ENCODE measurements at places on chromosomes 7 and 10. TPM values are rescaled to one million over a fixed set of nuclear protein-coding genes. Genes with fewer than 3 reads are reported as not detected.

Gene HACD1
- total RNA-seq, result 71.0 TPM

Gene NXPH1
- not detected for total RNA-seq

Gene SLC35G1
- 4.0 TPM for total RNA-seq

- DNase-seq, result no peak
- peak overlapping the region; percentile 52 for H3K27ac ChIP-seq
Measured at GRCh38 chr10:80104066-80104926, 25.8 kb downstream of the TMEM254 start.

DNA sequence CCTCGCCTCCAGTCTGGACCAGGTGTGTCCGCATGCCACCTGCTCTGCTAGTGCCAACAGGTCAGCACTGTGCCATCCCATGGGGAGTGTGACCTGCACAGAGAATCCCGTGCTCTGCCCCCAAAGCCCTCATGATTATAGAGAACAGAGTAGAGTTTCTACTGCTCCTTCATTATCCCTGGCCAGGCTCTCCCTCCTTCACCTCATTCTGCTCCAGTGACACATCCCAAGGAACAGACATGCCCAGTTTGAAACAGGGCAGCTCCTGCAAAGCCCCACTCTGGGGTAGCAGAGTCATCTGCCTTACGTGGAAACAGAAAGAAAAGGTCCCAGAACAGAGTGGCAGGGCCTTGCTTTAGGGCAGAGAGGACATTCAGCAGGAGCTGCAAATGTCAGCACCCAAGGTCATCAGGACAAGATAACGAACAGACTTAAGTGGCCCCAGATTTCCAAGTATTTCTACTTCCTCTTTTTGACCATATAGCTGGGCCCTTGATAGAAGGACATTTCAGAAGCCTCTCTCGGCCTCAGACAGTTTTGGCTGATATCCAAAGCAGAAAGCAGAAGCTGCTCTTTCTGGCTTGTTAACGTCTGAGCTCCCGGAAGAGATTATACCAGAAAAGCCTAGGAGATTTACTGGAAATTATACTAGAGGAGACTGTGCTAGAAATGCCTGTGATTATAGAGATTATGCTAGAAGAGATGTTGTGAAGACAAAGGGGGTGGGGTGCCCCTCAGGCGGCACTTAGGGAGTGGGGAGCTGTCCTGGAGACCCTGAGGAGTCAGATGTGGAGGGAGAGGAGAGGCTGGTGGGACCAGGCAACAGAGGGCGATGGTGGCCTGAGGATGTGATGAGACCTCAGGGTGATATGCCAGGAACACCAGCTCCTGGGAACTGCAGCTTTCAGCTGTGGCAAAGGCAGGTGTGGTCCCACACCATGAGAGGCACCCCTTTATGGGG, 12.6 kb downstream of the TMEM176B start:
- H3K36me3 ChIP-seq, result no peaks in the 10 kb centered on the region
- peaks cover 25% of the 10 kb centered on the region for H3K4me1 ChIP-seq
- H3K4me3 ChIP-seq, result no peak overlapping the region
- no peak for DNase-seq
- no peaks in the 10 kb centered on the region for H3K27me3 ChIP-seq
- H3K27ac ChIP-seq, result peak overlapping the region; percentile 45

DNA sequence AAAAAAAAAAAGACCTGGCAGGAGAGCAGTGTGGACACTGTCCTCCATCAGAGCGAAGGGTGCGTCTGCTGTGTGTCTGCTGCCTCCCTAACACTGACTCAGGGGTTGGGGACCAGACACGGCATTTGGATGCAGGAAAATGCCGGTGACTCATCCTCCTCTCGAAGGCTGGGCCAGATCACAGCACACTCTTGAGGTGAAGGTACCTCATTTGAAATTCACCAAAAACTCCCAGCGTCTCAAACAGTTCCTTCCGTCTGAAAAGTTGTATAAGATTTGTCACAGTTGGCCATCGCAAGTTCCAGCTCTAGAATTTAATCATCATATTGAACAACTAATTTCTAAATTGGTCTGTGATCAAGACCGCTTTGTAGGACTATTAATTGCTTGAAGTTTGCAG, 118.1 kb upstream of the LYZL2 start:
- H3K4me3 ChIP-seq, result no peak overlapping the region
- no peaks in the 10 kb centered on the region for H3K36me3 ChIP-seq
- DNase-seq, result no peak
- H3K4me1 ChIP-seq, result peaks cover 8% of the 10 kb centered on the region

DNA sequence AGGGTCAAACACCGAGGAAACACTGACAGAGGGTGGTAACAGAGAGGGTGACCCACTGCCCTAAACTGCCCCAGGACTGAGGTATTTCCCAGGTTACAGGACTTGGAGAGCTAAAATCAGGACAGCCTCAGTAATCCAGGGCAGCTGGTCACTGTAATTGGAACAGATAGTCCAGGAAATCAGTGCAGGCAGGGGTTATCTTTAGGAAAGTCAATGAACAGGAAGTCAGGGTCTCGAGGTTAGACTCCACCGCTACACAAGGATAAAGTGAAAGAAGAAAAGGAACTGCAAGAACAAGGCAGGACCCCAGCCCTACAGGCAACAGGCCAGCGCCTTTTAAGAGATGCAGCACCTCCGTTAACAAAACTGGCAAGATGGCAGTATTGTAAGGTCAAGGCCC, 61.1 kb downstream of the CAV1 start:
- no peak for DNase-seq
- peaks cover 32% of the 10 kb centered on the region for H3K4me1 ChIP-seq
- no peaks in the 10 kb centered on the region for H3K27me3 ChIP-seq
- no peaks in the 10 kb centered on the region for H3K36me3 ChIP-seq
- H3K4me3 ChIP-seq, result no peak overlapping the region

DNA sequence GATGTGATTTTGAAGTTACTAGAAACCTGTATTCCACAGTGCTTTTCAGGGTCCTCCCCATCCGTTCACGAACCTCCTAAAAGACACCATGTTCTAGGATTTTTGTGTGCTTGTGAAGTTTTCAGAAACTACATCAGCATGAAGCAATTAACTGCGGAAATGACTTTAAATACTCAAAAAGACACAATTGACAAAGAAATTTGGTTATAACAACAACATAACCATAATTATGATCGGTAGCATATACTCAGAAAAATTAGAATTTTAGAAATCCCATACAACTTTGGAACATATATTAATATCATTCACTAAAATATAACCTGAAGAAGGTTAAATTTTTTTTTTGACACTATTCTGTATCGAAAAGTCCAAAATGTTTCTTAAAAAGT, 43.8 kb upstream of the FAM20C start:
- H3K4me3 ChIP-seq, result peak overlapping the region; percentile 64
- no peaks in the 10 kb centered on the region for H3K36me3 ChIP-seq
- peak overlapping the region; percentile 95 for H3K27ac ChIP-seq
- H3K4me1 ChIP-seq, result peaks cover 11% of the 10 kb centered on the region

GRCh38 chr10:97066877-97067555, 118.7 kb downstream of the SLIT1 start:
- H3K36me3 ChIP-seq, result no peaks in the 10 kb centered on the region
- no peak for DNase-seq
- no peaks in the 10 kb centered on the region for H3K27me3 ChIP-seq

GRCh38 chr10:92990615-92991014, 70.0 kb upstream of the CYP26C1 start:
- H3K4me1 ChIP-seq, result peaks cover 14% of the 10 kb centered on the region
- H3K36me3 ChIP-seq, result no peaks in the 10 kb centered on the region

Gene CFAP46
- total RNA-seq, result 1.3 TPM

DNA sequence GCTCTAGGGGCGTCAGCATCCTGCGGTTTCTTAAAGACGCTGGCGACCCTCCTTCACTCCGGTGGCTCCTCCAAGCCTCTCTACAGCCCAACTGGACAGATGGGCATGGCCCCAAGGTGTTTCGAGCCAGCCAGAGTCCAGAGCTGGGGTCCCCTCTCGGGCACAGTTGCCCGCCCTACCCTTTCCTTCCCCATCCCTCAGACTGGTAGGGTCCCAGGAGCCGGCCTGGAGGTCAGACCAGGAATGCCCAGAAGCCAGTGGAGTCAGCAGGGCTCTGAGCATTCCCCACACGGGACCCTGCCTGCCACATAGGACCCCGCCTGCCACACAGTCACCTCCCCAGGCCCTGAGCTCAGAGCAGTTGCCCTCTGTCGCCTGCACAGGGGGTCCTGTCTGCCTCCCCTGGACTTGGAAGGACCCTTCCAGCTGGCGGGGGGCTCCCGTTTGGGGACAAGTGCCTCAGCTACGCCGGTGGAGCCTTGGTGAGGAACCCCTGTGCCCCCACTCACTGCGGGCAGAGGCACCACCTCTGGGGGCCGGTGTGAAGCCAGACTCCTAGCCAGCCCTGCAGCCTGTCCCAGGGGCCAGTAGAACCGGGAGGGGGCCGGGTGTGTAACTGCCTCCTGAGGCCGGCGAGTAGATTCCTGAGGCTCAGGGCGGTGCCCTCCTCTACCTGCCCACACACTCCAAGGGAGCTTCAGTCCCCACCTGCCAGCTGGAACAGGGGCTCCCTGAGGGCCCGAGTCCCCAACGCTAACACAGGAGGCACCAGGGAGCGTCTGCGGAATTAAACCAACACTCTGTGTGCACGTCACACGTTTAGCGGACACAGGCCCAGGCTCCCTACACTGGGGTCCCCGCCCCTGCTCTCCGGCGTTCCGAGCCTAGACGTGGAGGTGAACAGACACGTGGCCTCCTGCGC, 19.4 kb upstream of the PDGFA start:
- DNase-seq, result no peak
- H3K4me3 ChIP-seq, result no peak overlapping the region
- no peaks in the 10 kb centered on the region for H3K36me3 ChIP-seq
- H3K4me1 ChIP-seq, result peaks cover 17% of the 10 kb centered on the region

DNA sequence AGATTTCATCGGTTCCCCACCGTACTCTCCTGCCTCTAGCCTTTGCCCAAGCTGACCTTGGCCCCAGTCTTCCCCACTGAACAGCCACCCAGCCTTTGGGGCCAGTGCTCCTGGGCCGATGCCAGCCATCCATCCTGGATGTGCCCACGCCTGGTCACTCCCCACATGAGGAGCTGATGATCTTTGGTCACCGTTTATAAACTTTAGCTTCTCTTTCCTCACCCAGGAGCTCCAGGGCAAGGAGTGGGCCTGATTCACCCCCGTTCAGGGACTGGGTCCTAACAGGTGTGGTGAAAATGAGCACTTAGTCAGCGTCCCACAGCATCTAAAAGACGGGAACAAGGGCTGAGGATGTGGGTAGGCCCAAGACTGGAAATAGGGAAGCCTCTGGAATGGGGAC, 22.9 kb downstream of the GTF2IRD1 start:
- H3K27ac ChIP-seq, result peak overlapping the region; percentile 96
- H3K36me3 ChIP-seq, result no peaks in the 10 kb centered on the region
- DNase-seq, result no peak
- peaks cover 77% of the 10 kb centered on the region for H3K4me1 ChIP-seq
- no peak overlapping the region for H3K4me3 ChIP-seq

GRCh38 chr10:95280637-95281036, 10.2 kb downstream of the PDLIM1 start:
- H3K4me1 ChIP-seq, result peaks cover 52% of the 10 kb centered on the region
- H3K36me3 ChIP-seq, result no peaks in the 10 kb centered on the region
- H3K27me3 ChIP-seq, result no peaks in the 10 kb centered on the region
- H3K27ac ChIP-seq, result peak overlapping the region; percentile 67
- H3K4me3 ChIP-seq, result no peak overlapping the region

Gene ADK
- total RNA-seq, result 20.2 TPM

DNA sequence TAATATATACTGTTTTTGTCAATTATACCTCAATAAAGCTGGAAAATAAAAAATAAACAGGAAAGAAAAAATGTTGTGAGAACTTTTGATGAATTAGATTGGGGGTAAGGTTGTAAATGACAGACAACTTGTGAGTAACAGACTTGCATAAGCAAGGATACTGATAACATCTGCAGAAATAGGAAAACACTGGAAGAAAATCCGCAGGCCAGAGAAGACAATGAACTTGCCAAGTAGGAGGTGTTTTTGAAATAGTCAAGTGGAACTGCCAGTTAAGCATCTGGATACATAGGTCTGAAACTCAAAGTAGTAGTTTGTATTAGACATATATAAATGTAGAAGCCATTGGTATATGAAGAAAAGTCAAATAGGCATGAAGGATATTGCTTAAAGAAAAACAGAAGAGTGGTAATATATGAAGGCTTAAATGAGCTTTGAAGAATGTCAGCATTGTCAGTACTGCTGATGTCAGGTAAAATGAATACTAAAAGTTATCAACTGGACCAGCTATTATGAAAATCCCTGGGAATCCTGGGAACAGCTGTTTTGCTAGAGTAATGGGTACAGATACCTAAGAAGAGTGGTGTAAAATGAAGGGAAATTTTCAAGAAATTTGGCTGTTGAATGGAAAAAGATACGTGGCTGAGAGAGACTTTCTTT, 58.7 kb downstream of the DNAJC1 start:
- DNase-seq, result no peak
- peaks cover 9% of the 10 kb centered on the region for H3K4me1 ChIP-seq
- H3K36me3 ChIP-seq, result no peaks in the 10 kb centered on the region
- H3K4me3 ChIP-seq, result no peak overlapping the region

- H3K27me3 ChIP-seq, result no peaks in the 10 kb centered on the region
- H3K36me3 ChIP-seq, result no peaks in the 10 kb centered on the region
- H3K27ac ChIP-seq, result no peak overlapping the region
- DNase-seq, result no peak
- H3K4me1 ChIP-seq, result no peaks in the 10 kb centered on the region
Measured at GRCh38 chr10:129837909-129838582, 126.0 kb downstream of the EBF3 start.

GRCh38 chr7:40747856-40748255, 613.1 kb downstream of the SUGCT start:
- H3K4me1 ChIP-seq, result no peaks in the 10 kb centered on the region
- H3K27ac ChIP-seq, result no peak overlapping the region
- H3K27me3 ChIP-seq, result no peaks in the 10 kb centered on the region

- H3K27ac ChIP-seq, result no peak overlapping the region
- H3K36me3 ChIP-seq, result no peaks in the 10 kb centered on the region
- peaks cover 2% of the 10 kb centered on the region for H3K4me1 ChIP-seq
- H3K27me3 ChIP-seq, result no peaks in the 10 kb centered on the region
- no peak for DNase-seq
- H3K4me3 ChIP-seq, result no peak overlapping the region
Measured at GRCh38 chr7:12674861-12675260, 12.6 kb upstream of the ARL4A start.

GRCh38 chr10:107118866-107119265, 45.6 kb downstream of the SORCS1 start:
- H3K27ac ChIP-seq, result no peak overlapping the region
- DNase-seq, result no peak
- H3K27me3 ChIP-seq, result no peaks in the 10 kb centered on the region
- H3K36me3 ChIP-seq, result no peaks in the 10 kb centered on the region
- H3K4me3 ChIP-seq, result no peak overlapping the region

DNA sequence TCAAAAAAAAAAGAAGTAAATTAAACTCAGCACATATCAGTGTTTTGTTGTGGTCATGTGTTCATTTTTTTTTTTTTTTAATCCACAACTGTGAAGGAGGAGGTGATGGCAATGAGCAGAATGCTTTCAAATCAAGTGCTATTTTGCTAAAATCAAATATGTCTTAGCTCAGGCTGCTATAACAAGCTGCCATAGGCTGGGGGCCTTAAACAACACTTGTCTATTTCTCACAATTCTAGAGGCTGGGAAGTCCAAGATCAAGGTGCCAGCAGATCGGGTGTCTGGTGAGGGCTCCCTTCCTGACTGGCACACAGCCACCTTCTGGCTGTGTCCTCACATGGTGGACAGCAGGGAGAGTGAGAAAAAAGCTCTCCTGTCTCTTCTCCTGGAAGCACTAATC, 203.9 kb downstream of the FAM107B start:
- H3K4me1 ChIP-seq, result no peaks in the 10 kb centered on the region
- H3K4me3 ChIP-seq, result no peak overlapping the region
- no peak for DNase-seq
- H3K27me3 ChIP-seq, result no peaks in the 10 kb centered on the region

- no peak overlapping the region for H3K4me3 ChIP-seq
- no peak for DNase-seq
- H3K27ac ChIP-seq, result no peak overlapping the region
- H3K36me3 ChIP-seq, result no peaks in the 10 kb centered on the region
- peaks cover 11% of the 10 kb centered on the region for H3K4me1 ChIP-seq
Measured at GRCh38 chr10:63866075-63866746, 345.0 kb downstream of the REEP3 start.

Gene FAM237B
- total RNA-seq, result not detected

All from esophagus muscularis mucosa (tissue), 4 donors.